ENCODE measurements at places on chromosomes 3 and 15.

DNA sequence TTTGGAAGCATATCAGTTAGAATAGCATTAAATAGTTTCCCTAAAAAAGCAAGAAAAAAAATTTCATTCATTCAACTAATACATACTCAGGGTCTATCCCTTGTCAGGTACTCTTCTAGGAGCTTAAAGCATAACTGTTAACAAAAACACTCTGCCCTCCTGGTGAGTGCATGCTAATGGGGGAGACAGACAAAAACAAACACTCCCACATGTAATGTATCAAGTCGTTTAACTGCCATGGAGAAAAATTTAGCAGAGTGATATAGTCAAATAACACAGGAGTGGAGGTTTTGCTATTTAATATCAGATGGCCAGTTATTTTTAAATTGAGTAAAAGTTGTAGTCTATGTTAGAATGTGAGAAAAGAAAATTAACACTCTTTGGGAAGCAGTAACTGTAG, 254.5 kb upstream of the RARB start:
- DNase-seq: no peak

GRCh38 chr3:35524856-35525255, 114.5 kb upstream of the ARPP21 start:
- no peak for DNase-seq

DNA sequence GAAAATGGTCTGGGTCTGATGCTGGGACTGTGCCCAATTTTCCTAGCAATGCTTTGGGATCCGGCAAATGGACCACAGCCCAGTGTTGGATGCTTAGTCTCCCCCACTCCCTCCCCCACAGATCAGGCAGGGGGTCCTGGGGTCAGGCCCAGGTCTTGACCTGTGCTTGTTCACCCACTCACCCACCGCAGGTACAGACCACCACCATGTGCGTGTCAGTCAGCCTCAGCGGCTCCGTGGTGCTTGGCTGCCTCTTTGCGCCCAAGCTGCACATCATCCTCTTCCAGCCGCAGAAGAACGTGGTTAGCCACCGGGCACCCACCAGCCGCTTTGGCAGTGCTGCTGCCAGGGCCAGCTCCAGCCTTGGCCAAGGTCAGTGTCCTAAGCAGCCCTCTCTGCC, 10.6 kb downstream of the GRM2 start:
- no peak for DNase-seq

DNA sequence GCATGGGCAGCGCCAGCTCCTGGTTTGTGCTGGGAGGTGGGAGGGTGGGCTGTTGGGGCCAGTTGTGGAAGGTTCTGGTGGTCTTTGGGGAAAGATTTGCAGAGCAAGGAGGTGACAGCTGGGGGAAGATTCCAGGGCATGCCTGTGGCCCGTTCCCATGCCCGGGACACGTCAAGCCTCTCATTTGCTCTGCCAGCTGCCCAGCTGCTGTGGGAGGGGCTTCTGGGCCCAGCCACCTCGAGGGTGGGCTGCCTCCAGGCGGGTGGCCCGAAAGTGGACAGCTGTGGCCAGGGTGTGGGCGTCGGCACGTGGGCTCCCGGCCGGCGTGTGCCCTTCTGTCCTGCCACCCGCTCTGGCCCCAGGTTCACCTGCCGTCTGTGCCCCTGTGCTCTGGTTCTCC, 17.2 kb downstream of the PLXNA1 start:
- no peak for DNase-seq

- no peak for DNase-seq
These were observed 99.6 kb downstream of the FNDC3B start for GRCh38 chr3:172138792-172139507.

DNA sequence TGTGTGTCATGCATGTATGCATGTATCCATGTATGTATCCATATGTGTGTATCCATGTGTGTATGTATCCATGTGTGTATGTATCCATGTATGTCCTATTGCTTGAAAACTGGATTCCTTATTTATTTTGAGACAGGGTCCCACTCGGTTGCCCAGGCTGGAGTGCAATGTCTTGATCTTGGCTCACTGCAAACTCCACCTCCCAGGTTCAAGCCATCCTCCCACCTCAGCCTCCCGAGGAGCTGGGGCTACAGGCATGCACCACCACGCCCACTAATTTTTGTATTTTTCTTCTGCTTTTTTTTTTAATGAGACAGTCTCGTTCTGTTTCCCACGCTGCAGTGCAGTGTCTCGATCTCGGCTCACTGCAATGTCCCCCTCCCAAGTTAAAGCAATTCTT, 34.1 kb downstream of the MUC20 start:
- DNase-seq: no peak

DNA sequence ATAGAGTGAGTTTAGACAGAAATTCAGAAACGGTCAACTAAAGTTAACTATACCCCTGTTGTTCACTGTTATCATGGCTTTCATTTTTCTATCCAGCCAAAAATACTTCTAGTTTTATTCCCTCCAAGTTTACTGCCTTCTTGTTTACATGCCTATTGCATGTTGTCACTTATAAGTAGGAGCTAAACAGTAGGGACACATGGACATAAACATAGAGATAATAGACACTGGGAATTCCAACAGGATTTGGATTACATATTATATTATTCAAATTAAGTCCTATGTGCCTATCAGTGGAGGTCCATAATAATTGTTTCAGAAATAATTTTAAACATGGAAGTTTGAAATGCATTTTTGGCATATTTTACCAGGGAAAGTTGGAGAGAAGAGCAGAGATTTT, 269.1 kb upstream of the ZNF717 start:
- no peak for DNase-seq

DNA sequence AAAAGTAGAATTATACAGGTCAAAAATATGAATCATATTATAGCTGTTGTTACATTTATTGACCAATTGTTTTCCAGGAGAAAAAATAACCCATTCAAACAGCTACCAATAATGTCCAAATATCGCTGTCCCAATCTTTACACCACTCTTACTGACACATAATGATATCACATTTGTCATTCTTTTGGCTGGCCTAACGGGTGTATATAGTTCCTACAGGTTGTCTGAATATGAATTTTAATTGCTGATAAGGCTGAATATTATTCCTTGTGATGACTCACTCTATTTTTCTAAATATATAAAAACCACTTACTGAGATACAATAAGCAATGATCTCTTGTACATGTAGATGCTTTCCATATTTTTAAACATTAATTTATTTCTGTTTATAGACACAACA, 76.4 kb downstream of the FSIP1 start:
- no peak for DNase-seq

DNA sequence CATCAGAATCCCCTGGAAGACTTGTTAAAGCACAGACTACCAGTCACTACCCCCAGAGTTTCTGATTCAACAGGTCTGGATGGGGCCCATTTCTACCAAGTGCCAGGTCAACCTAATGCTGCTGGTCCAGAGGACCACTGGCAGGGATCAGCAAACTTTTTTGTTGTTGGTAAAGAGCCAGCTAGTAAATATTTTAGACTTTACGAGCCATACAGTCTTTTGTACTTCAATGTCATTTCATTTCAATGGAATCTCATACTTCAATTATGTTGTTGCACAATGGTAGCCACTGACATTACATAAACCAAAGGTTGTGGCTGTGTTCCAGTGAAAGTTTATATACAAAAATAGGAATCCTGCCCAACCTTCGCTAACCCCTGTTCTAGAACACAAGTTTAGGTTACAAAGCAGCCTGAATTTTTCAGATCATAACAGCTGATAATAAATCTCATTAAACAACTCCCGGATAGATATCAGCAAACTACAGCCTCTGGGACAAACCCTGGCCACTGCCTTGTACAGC, 28.7 kb downstream of the ULK4 start:
- no peak for DNase-seq

GRCh38 chr3:174097686-174098085, 700.1 kb downstream of the NLGN1 start:
- no peak for DNase-seq

- no peak for DNase-seq
These were observed 624 bp downstream of the AKAP13 start for GRCh38 chr15:85380812-85381642.

DNA sequence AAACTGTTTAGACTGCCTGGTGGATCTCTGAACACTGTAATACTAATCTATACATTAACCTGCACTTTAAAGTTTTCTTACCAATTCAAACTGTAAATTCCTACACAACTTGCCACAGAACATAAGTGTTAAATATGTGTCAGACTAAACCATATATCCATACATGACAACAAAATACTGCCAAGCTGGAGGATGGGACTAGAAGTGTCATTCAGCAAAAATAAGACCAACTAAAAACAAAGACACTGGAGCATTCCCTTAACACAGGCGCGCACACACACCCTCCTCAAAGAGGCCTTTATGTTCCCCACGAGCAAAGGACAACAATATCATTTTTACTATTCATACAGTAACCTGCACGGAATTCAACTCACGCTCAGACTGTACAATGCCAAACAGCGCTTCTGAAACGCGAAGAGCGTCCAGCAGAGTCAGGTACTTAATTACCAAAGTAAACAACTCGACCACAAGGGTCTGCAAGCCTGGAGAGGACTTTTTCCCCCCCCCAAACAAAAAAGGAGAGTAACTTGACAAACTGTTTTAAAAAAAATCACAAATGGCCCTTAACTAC, 1.1 kb downstream of the DCUN1D1 start:
- no peak for DNase-seq

- DNase-seq: no peak
These were observed 221.4 kb downstream of the TLE3 start for GRCh38 chr15:69876064-69876940.

- no peak for DNase-seq
These were observed 110.1 kb downstream of the MAP2K5 start for GRCh38 chr15:67652586-67652985.

DNA sequence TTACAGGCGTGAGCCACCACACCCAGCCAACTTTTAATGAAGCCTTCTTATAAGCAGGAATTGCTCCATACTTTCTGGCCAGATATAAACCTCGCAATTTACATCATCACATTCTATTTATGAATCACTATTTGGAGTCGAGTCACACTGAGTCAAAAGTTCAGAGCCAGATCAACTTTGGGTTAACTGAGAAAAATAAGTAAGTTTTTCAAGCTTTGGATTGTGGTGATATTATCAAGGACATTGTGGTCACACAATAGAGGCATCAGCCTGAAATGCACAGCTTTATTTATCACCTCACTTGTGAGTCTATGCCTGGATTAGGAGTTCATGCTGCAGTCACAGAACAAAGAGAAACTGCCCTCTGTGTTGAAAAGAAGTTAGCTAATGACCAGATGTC, 1163.5 kb downstream of the ROBO1 start:
- no peak for DNase-seq

GRCh38 chr3:109021556-109021955, 67.9 kb upstream of the GUCA1C start:
- DNase-seq: no peak

- no peak for DNase-seq
These were observed at the start of gene MME for GRCh38 chr3:155079746-155080487. Gene MME (plus strand): TSS chr3:155080319. CDS start chr3:155084168, 3,849 bp downstream.

GRCh38 chr3:184741259-184741556, 29.3 kb upstream of the MAGEF1 start:
- DNase-seq: no peak

DNA sequence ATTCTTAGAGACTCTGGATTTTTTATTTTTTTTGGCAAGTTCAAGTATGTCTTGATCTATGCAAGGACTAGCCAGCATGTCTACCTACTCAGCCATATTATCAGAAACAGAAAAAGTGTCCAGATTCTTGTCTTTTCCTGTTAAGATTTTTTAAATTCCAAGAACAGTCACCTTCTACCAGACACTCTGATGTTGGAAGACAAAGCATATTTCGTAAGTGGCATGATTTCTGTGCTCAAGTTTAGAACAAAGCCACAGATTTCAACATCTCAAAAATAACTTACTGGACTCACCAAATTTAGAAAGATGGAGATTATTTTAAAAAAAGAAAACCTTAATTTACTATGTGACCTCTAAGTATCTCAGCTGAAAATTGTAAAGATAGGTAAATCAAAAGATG, 61.9 kb downstream of the GOLGA6L7 start:
- DNase-seq: no peak

DNA sequence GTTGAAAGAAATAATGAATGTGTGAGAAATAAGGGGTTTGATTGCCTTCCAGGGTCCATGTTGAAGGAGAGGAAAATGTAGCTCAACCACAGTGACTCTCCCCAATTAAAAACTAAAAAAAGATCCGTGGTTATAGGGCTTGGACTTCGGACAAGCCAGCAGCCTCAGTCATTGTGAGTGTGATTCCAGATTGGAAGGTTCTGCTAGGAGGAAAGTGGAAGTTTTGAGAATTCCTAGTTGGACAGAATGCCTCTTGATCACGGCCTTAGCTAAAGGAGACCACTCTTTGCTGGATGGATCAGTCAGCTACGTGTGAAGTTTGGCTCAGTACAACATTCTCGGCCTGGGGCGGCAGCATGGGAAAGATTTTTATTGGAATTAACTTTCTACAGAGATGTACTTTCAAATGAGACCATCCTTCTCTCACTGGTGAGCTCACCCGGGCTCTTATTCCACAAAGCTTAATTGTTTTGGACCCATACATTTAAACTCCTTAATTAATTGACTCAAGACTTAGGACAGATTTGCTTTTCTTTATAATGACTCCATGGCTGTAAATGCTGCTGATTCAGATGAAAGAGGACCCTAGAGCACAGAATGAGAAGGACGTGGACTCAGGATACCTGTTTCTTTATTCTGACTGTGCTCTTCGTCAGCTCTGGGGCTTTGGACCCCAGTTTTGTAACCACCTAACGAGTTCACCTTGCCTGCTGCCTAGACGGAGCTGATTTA, 27.5 kb downstream of the FLNB start:
- no peak for DNase-seq

GRCh38 chr3:111070772-111071256, 802 bp upstream of the NECTIN3 start:
- no peak for DNase-seq

GRCh38 chr3:98733812-98734281, 29.3 kb upstream of the ST3GAL6 start:
- DNase-seq: no peak

- DNase-seq: no peak
These were observed 1026.2 kb upstream of the NR2F2 start for GRCh38 chr15:95304151-95304946.

GRCh38 chr3:14918356-14918860, 29.0 kb upstream of the NR2C2 start:
- DNase-seq: no peak

GRCh38 chr3:55860049-55860721, 373.1 kb upstream of the WNT5A start:
- no peak for DNase-seq

DNA sequence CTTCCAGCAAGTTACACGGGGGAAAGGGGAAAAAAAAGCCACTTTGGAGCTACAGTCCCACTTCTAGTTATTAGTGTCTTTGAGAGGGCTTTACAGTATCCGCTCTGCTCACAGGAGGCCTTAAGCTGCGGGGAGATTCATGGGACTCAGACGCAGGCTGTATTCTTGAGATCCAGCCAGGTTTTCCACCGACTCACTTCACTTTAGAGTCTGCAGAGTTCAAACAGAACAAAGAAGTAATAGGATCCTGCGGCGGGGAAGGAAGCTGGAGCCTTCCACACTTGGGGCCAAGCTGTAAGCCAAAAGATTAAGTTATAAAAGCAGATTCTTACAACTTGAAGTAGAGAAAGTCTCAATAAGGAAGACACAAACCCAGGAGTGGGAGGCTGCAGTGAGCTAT, 60.2 kb upstream of the FAM174B start:
- DNase-seq: no peak

Data from stimulated activated CD4-positive, alpha-beta T cell treated with anti-CD3 and anti-CD28 coated beads, Interleukin-1b, Interleukin-23, amount 100 ng/mL, for 1 hour (primary cell).